Ovary (tissue), 10 donors: ENCODE measurements at places on chromosomes 16 and 17.

- DNase-seq: no peak
These were observed 831 bp downstream of the RPL13 start for GRCh38 chr16:89561142-89561883.

GRCh38 chr17:49995055-49995738 is at the start of gene DLX3:
DLX3 (minus strand) TSS chr17:49995224; CDS start chr17:49994998, 226 bp downstream.
- DNase-seq: peak; percentile 71

DNA sequence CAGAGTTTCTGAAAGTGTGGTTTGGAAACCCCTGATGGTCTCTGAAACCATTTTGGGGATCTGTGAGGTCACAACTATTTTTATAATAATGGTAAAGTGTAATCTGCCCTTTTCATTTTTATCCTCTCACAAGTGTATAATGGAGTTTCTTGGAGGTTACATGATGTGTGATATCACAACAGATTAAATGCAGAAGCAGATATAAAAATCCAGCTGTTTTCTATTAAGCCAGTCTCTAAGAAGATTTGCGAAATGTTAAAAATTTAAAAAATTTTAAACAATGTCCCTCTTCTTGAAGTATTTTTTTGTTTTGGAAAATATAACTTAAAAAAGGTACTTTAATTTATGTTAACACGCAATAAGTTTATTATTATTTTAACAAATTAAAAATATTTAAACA is 48.7 kb downstream of the RPGRIP1L start:
- no peak for DNase-seq

- no peak for DNase-seq
These were observed 32.9 kb upstream of the CLEC18A start for GRCh38 chr16:69918241-69918640.

GRCh38 chr16:88624481-88624880 is 13.9 kb upstream of the IL17C start:
- no peak for DNase-seq

- no peak for DNase-seq
These were observed 36.0 kb upstream of the ICAM2 start for GRCh38 chr17:64056269-64057005.
